Mononuclear cell (primary cell): ENCODE measurements at places on chromosomes 4 and X. TPM values are rescaled to one million over a fixed set of nuclear protein-coding genes. Genes with fewer than 3 reads are reported as not detected.

Gene XKRX
- 1.2 TPM for total RNA-seq

Gene PLRG1
- total RNA-seq: 60.6 TPM

Gene KIF4A
- 0.42 TPM for total RNA-seq

Gene TLR2
- 155 TPM for total RNA-seq

Gene RAB9B
- under 0.01 TPM for total RNA-seq

Gene LRAT
- total RNA-seq: not detected

Gene EIF4E
- 128 TPM for total RNA-seq

Gene ADAM29
- not detected for total RNA-seq
